ENCODE measurements at places on chromosomes 5 and 9.

DNA sequence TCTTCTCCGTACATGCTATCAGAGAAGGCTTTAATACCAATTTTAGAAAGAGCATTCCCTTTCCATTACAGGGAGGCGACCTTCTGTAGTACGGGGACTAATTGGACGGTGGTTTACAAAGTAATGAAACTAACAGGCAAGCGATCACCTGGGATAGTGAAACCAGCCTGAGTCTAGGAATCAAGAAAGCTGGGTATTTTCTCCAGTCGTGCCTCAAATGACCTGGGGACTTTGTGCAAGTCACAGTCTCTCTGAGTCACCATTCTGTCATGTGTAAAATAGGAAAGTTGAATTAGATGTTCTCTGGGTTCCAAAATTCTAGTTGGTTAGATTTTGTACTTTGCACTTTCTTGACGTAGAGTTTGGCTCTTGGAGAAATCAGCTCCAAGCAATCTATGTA is 22.7 kb upstream of the SSBP2 start:
- no peak for DNase-seq

DNA sequence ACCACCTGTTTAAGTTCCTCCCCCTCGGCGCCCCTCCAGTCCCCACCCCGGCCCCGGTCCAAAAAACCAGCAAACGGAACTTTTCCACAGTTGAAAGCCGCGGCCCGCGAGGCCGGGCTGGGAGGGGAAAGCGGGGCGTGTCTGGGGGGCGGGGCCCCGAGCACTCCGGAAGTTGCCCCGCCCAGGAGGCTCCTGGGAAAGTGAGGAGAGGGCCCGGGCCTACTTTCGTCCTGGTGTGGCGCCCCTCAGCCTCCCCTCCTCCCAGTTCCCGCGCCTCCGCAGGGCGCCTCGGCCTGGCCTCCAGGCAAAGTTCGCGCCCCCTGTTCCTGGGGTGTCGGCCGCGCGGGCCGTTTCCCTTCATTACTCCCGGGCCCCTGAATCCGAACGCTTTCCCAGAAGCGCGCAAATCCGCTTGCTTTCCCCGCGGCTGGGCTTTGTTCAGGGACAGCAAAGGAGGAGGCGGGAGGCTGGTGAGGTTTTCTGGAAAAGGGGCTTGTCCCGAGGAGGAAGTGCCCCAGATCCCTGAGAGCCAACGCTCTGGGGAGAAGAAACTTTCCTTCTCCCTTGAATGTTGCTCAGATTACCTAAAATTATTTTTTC is 4.5 kb upstream of the DMRT3 start:
- no peak for DNase-seq

DNA sequence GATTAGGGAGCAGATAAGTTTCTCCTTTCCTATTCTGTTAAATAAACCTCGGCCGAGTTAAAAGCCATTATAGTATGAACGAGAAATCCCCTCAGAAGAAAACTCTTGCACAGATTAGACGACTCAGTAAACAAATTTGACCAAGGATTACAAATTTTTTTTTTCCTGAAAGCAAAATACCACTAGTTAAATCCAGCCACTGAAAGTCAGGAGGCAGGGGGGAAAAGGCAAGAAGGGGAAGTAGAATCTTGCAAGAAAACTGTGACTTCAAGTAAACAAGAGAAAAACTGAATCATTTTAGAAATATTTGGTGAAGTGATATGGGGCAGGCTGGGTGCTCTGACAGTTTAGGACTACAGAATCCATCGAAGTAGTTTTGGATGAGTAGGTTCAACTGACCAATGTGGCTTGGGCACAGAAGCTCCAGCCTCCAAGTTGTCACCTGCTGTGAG is 251.0 kb downstream of the DENND1A start:
- no peak for DNase-seq

DNA sequence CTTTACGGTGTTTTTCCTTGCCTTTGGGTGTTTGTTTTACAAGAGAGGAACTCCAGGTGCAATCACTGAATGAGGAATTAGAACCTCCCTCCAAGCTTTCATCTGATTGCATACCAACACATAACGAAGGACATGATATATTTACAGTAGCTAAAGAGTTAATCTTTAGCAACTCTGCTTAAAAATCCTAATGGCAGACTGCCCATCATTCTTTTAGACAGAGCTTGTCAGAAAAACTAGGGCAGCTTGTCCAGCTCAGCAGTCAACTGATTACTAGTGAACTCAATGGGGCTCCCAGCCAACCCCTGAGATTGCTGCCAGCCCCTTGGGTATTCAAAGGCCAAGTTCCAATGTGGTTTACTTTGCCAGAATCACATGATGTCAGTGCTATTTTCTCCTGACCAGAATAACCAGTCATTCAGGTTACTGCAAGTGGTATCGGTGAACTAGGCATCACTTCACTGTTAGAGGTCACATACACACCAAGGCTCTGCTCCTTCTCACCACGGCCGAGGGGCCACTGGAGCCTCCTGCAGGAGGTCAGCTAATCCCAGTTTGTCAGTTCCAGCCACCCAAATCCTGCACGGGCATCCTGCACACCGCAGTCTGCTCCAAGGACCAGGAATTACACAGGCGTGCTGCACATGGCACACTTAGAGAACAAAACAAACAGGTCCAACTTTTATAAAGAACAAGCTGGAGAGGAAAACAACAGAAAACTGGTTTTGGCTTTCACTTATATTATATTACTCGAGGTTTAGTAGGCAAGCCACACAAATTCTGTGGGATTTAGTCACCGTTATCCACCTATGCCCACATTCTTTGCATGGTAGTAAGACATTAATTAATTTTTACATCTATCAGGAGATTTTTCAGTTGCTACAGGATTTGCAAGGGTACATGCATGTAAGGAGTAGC is 62.5 kb downstream of the NFIB start:
- DNase-seq, result no peak

- DNase-seq, result no peak
Measured at GRCh38 chr5:53479590-53480415, 626 bp upstream of the FST start.

- no peak for DNase-seq
Measured at GRCh38 chr9:79574136-79574535, 2.4 kb downstream of the TLE4 start.

DNA sequence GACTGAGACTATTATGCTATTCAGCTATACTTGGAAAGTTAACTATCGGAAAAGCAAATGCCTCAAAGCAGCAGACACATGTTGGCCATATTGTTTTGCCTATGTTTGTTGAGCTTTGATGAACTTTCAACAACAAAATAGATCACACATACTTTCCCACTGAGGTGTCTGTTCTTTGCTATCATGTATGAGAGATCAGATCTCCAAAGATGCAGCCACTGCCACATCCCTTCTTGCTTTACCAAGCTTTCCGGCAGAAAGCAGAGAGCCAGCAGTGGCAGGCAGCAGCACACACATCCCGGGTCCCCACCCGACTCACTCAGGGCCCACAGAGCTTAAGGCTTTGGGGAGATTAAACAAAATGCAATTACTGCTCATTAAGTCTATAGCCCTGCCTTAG is 18.8 kb downstream of the ZBTB5 start:
- DNase-seq, result no peak

DNA sequence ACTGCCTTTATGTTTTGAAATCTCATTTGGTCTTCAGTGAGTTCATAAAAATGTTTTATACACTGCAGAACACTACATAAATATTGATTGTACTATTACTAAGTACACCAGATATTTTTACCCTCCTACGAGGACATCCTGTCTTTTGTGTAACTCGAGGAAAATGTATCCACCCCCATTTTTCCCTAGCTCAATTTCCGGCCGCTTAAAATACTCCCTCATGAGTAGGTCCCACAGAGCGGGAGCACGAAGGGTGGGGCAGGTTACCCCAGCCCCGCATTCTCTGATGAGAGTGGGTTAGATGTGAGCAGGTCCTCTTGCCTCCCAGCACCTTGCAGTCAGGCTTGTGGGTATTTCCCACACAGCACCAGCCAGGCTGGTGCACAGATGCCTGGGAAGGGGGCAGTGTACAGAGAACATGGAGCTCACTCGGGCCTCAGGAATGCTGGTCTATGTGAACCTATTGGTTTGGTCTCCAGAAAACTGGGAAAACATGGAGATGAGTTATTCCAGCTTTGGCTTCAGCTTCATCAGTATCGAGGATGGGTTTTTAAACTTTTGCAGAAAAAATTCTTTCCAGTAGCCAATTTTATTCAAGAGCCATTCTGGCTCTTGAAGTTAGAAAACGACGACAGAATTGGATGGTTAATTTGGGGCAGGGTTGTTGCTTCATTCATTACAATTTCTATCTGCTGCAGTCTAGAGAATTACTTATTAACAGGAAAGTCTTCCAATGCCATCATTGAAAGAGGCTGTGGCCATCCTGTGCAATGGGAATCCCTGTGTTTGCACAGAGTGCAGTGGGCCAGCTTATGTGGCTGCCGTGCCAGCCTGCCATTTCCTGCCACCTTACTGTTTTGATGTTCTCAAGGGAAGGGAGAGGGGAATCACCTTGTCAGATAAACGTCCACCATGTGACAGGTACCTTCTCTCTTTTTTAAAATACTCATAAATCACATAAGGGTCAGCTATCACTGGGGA is 73.2 kb downstream of the WDR41 start:
- no peak for DNase-seq

GRCh38 chr5:139761501-139761900 is 34.1 kb upstream of the PSD2 start:
- no peak for DNase-seq

- DNase-seq, result no peak
Measured at GRCh38 chr9:27368316-27368985, 71.5 kb upstream of the EQTN start.

DNA sequence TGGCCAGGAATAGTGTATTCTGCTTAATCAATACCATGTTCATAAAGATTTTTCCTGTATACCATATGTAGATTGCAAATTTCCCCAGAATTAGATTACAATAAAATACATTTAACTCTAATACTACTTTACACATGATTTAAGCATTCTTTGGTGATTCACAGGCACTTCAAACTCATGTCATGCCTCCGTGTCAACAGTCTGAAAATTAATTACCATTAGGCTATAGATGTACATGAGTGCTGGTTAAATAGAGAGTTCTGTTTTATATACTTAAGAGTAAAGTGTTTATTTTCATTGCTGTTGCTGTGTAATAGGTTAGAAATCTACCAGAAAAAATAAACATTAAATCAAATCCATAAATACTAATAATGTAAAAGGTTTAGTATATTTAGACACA is 159.8 kb downstream of the ZSWIM6 start:
- no peak for DNase-seq

- DNase-seq, result no peak
Measured at GRCh38 chr9:98603821-98604383, 104.8 kb downstream of the GABBR2 start.

All from effector CD8-positive, alpha-beta T cell (primary cell).